Stimulated activated CD4-positive, alpha-beta T cell treated with anti-CD3 and anti-CD28 coated beads, Interleukin-1b, Interleukin-23, amount 100 ng/mL, for 4 hours (primary cell): ENCODE measurements at places on chromosomes 13 and 19.

DNA sequence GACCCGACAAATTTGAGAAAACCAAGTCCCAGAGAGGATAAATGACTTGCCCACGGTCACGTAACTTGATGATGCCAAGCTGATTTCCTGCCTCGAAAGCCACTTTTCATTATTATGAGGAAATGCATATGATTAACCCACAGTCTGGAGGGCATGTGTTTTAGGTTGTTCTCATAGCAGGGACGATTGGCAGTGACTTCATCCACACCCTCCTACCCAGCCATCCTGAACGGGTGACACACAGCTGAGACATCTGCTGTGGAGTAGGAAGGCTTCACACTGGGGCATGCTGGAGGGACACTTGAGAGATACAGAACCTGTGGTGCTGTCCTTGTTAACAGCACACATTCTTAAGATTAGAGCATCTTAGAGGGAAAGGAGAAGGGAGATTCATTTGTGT, 65.4 kb upstream of the WDFY2 start:
- no peak for DNase-seq

GRCh38 chr13:45206340-45206739, 5.5 kb upstream of the KCTD4 start:
- DNase-seq: no peak

DNA sequence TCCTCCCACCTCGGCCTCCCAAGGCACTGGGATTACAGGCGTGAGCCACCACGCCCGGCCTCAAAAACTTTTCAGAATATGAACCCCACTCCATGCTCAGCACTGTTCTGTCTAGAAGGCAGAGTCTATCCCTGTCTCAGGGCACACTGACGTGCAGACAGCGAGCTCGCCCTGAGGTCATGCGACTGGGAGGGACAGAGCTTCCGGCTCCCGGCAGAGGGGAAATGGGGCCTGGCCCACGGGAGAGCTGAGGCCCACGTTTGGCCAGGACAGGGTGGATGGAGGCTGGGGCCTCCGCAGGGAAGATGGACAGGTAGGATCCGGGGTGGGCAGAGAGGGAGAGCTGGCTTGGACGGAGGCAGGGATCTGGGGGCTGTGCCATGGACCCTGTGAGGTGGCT, 2.8 kb upstream of the AZU1 start:
- DNase-seq: no peak

DNA sequence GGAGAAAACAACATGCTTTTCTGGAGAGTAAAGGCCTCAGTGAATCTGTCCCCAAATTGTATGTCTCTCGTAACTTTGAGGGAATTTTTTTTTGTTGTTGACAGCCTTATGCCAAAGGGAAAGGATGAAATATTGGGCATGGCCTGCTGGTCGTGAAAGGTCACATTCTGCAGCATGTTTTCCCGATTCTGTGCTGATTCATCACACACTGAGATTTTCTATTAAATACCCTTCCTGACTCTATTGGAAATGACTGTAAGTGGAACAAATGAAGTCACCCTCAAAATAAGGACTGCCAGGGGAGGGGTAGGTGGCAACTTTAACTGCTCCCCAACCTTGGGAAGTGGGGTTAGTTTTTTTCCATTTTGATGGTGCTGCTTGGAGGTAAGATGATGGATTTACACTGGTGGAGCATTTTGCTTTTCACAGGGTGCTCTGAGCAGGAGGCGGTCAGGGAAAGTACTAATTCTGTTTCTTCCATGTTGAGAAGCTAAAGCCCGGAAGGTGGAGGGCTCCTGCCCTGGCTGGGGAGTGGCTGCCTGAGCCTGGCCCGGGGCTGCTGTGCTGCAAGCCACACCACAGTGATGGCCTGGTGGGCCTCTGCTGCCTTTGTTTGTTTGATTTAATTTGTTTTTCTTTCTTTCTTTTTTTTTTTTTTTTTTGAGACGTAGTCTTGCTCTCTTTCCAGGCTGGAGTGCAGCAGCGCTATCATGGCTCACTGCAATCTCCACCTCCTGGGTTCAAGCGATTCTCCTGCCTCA, 116.8 kb upstream of the SPATA13 start:
- DNase-seq: no peak

DNA sequence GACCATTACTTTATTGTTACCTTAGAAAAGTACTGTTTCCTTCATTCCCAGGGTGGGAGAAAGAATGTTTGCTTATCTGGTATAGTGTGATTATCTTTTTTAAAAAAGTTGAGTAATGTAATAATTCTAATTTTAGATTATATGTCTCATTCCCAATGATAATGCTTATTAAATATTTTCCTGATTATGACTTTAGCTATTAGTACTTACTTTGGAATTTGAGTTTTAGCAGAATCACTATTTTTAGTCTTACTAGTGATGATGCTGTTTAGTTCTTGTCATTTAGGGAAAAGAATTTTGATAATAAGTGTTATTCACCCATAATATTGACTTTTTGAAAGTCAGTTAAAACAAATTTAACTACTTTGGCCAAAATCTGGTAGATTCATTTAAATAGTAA, 95.2 kb downstream of the FRY start:
- DNase-seq: no peak

DNA sequence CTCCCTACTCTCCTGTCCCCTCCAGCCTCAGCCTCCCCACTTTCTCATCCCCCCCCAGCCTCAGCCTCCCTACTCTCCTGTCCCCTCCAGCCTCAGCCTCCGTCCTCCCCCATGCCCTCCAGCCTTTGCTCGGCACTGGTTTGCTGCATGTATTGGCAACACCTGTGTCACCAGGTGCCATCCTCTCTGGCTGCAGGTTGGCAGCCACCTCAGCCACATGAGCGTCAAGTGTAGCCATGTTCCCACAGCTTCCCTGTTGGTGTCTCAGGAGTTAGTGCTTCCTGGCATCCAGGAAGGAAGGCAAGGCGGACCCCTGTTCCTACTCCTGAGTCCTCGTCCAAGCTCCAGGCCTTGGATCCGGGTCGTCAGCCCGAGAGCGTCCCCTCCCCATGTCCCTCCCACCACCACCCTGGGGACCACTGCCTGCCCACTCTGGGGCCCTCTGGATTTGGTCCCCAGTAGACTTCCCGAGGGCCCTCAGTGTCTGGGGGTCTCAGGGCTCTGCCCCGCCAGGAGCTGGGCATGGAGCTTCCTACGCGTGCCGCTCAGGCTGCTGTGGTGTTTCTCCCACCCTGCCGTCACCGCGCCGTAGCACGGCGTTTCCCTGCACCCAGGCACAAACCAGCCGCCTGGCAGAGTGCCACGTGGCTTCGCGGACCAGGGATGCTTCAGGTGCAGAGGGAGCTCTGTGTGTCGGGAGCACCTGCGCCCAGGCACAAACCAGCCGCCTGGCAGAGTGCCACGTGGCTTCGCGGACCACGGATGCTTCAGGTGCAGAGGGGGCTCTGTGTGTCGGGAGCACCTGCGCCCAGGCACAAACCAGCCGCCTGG, 128.3 kb upstream of the MCF2L start:
- no peak for DNase-seq

- no peak for DNase-seq
Measured at GRCh38 chr13:112905990-112906641, 62.9 kb upstream of the MCF2L start.

- DNase-seq: no peak
Measured at GRCh38 chr19:3343619-3344502, 22.5 kb upstream of the NFIC start.

DNA sequence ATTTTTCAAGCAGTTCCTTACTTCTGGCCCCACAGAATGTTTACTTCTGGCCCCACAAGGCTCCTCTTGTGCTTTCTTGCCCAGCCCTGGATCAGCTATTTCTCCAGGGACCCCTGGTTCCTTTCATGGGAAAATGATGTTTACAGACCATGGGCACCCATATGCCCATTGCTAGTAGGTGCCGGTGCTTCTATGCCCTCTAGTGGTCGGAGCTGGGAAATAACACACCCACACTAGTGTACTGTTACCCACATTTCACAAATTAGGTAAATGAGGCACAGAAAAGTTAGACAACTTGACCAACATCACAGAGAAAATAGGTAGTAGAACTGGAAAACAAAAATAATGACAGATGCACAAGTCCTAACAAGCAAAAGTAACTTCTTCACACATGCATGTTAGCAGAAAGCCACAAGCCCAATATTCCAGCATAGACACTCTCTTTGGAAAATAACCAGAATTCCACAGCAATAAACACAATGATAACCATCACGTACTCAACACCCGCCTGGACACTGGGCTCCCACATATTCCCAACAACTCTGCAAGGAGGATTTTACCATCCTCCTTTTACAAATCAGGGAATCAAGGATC, 1.3 kb upstream of the CEACAM6 start:
- peak; percentile 71 for DNase-seq

GRCh38 chr19:56667311-56667870, 4.2 kb downstream of the ZNF835 start:
- no peak for DNase-seq

GRCh38 chr13:83125791-83126190, 756.5 kb downstream of the SLITRK1 start:
- no peak for DNase-seq

GRCh38 chr13:102373221-102373620, 28.6 kb downstream of the FGF14 start:
- no peak for DNase-seq

GRCh38 chr19:18939922-18940768, 872 bp downstream of the HOMER3 start:
- no peak for DNase-seq

- no peak for DNase-seq
Measured at GRCh38 chr13:29423050-29423449, 172.4 kb downstream of the SLC7A1 start.
